ENCODE measurements at places on chromosomes 16 and 17.

- DNase-seq, result no peak
These were observed 208.3 kb downstream of the RGS9 start for GRCh38 chr17:65345261-65346005.

- DNase-seq, result peak; percentile 46
These were observed 30.4 kb downstream of the CFDP1 start for GRCh38 chr16:75402821-75403475.

GRCh38 chr16:2230376-2230775, 5.9 kb upstream of the DNASE1L2 start:
- no peak for DNase-seq

DNA sequence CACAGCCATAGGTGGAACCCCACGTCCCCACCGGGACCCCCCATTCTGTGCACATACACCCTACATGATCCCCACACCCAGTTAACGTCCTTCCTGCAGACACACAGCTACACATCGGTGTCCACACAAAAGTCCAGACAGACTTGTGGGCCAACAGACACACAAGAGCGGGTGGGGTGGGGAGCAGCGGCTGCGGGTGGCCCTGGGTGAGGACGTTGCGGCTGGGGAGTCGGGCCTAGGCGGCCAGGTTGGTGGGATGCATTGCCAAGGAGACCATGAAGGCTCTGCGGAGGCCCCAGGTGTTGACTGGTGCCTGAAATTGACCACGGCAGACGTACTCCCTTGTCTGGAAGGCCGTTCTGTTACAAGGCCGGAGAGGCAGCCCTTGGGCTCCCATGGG, 8.7 kb upstream of the DPEP1 start:
- DNase-seq, result no peak

DNA sequence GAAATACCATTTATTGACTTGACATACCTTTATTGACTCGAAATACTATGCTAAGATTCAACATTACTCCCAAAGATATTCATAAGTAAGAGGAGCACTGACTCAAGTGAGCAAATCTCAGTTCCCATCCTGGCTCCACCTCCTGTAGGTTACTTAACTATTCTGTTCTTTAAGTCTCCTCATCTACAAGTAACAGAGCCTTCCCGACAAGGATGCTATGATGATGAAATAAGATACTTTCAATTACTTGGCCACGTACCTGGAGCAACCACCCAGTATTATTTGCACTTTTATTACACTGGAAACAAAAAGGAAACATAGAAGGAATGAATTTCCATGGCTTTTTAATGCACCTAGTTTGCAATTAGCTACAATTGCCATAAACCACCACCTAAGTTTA, 16.3 kb downstream of the KANSL1 start:
- no peak for DNase-seq

GRCh38 chr17:68674029-68674925, 73.1 kb upstream of the FAM20A start:
- no peak for DNase-seq

- no peak for DNase-seq
These were observed 33.1 kb downstream of the SMARCE1 start for GRCh38 chr17:40614431-40615067.

DNA sequence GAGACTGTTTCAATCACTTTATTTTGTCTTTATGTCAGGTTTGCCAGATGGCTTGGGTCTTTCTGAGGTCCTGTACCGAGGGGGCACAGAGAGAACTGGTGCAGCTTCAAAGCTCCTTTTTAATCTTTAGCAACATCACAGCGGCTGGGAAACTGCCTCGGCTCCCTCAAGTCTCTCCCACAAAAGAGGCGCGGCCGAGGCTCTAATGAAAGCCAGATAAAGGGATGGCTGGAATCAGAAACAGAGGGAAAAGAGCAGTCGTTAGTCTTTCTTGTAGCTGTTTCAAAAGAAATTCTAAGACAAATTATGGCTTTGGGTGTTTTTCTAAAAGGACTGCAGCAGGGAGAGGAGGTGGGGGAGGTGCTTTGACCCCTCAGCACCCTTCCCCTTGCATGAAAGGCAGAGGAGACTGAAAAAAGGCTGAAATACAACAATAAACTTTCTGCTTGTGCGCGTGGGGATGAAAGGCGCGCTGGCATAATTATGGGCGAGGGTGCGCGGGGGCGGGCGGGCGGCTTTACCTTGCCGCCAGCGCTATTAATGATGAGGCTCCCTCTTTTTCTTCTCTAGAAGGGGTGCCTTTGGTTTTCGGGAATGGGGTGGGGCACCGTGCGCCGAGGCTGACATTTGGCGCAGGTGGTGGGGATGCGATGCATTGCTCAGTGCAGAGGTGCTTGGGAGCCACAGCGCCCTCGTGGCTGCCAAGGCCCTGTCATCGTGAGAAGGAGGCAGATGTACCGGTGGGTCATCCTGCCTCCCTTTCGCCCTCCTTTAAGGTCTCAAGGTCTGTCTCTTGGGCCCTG, 22.3 kb upstream of the BRD7 start:
- DNase-seq, result no peak

All from left lung (tissue), 14 donors.